T-cell (primary cell): ENCODE measurements at places on chromosomes 12 and 14.

DNA sequence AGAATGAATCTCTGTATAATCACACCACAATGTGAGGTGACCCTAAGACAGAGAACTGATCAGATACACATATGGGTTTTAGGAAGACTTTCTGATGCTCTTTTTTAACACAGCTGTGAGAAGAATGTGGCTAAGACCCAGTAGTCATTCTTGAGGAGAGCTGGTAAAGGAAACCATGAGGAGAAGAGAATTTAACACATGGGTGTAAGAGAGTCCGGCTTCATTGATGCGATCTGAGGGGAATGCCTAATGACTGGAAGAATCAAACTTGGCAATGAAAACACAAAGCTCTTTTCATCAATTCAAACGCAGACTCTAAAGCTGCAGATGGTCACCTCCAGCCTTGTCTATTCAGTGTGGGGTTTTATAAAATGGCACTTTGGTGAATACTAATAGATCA is 79.3 kb downstream of the FOXA1 start:
- DNase-seq, result no peak

- DNase-seq, result no peak
Measured at GRCh38 chr12:73769337-73769736, 768.3 kb upstream of the ATXN7L3B start.

GRCh38 chr12:78119351-78119918 is 288.7 kb downstream of the NAV3 start:
- no peak for DNase-seq

GRCh38 chr14:67973436-67973835 is 153.9 kb downstream of the RAD51B start:
- DNase-seq, result no peak

GRCh38 chr12:42985506-42985905 is 396.0 kb upstream of the PRICKLE1 start:
- DNase-seq, result no peak

- no peak for DNase-seq
Measured at GRCh38 chr12:39199351-39199750, 243.6 kb downstream of the KIF21A start.

DNA sequence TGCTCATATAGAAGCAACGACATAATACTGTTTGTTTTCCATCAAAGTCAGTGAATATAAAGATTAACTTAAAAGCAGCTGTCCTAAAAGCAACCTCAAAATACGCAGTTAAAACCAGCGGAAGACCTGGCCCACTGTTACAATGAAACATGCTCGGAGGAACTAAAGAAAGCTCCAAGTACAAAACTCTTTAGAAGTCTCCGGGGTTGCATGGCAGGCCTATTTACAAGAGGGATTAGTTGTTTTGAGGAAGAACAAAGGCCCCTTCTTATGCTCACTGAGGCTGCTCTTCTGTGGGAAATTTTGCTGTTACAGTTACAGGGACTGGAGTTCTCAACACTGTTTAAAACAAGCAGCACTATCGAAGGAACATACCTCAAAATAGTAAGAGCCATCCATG is 75.9 kb upstream of the C12orf71 start:
- no peak for DNase-seq

- no peak for DNase-seq
Measured at GRCh38 chr14:53953002-53953827, 3.4 kb downstream of the BMP4 start.

- no peak for DNase-seq
Measured at GRCh38 chr14:98234208-98234607, 1037.8 kb downstream of the BCL11B start.

GRCh38 chr14:106845286-106846087 is 1319.1 kb downstream of the TMEM121 start:
- DNase-seq, result no peak

DNA sequence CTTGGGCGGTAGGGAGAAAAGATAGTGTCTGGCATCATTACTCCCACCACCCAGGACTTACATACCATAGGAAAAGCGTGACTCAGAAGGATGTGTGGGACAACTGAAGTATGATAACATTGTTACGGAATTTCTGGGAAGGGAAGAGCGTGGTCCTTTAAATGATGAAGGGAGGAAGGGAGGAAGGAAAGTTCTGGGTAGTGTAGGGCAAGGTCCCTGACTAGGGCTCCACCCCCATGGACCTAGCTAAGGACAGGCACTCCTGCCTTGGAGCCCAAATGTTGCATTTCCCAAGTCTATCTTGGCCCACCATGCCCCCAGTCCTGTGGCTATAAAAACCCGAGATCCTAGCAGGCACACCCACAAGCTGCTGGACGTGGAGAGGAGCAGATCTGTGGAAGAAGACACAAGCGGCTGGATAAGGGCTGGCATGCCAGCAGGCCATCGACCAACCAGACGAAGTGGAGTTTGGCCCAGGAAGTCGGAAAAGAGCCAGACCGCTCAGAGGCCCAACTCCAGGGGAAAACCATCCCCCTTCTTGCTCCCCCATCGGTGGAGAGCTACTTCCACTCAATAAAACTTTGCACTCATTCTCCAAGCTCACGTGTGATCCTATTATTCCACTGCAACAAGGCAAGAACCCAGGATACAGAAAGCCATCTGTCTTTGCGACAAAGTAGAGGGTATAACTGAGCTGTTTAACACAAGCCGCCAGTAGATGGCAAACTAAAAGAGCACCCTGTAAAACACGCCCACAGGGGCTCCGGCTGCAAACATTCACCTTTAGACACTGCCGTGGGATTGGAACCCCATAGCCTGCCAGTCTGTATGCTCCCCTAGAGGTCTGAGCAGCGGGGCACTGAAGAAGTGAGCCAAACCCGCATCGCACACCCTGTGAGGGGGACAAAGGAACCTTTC is 23.0 kb upstream of the RAB21 start:
- no peak for DNase-seq

- DNase-seq, result no peak
Measured at GRCh38 chr14:105616802-105617192, 90.4 kb downstream of the TMEM121 start.

DNA sequence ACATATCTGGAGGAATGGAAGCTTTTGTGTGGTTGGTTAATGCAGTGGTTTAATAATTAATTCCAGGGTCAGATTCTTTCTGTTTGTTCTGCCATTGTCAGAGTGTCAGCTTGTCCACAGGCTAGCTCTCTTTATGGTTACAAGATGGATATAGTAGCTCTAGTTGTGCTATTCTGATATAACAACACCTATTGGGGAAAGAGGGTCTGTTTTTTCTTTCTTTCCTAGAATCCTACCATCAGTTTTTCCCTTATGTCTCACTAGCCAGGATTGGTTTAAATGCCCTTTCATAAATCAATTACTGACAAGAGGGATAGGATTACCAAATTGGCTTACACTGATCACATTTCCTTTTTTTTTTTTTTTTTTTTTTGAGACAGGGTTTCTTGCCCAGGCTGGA is 27.8 kb downstream of the CNOT2 start:
- no peak for DNase-seq

DNA sequence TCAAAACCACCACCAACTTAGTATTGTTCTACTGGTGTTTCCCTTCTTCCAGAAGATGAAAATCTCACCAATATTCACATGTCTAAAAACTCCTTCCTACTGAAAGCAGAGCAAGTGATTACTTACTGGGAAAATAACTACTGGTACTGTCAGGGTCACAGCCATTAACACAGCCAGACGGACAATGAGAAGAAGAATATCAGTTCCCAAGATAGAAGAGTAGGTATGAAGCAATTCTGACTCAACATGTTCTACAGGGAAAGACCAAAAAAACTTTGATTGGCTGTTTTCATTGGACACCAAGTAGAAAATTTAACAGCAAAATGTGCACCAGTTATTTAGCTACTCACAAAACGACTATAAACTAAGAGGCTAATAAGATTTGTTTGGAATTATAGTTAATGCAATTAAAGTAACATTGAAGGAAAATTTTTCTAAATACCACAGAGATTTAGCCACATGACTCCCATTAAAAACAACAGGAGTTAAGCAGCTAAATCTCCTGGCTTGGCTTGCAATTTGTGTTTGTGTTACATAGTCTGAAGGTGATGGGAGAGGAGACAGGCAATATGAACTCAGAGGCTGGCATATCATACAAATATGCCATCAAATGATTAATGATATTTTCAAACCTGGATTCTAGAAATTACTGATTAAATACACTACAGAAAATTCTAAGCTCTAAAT is 9.5 kb downstream of the SLC38A2 start:
- no peak for DNase-seq

- DNase-seq, result no peak
Measured at GRCh38 chr14:100214770-100215083, 24.2 kb upstream of the YY1 start.

GRCh38 chr12:98064501-98064900 is 450.9 kb upstream of the TMPO start:
- DNase-seq, result no peak

GRCh38 chr12:94405413-94406116 is 54.1 kb downstream of the CEP83 start:
- DNase-seq, result no peak

- no peak for DNase-seq
Measured at GRCh38 chr12:91381309-91381804, 198.7 kb upstream of the DCN start.

DNA sequence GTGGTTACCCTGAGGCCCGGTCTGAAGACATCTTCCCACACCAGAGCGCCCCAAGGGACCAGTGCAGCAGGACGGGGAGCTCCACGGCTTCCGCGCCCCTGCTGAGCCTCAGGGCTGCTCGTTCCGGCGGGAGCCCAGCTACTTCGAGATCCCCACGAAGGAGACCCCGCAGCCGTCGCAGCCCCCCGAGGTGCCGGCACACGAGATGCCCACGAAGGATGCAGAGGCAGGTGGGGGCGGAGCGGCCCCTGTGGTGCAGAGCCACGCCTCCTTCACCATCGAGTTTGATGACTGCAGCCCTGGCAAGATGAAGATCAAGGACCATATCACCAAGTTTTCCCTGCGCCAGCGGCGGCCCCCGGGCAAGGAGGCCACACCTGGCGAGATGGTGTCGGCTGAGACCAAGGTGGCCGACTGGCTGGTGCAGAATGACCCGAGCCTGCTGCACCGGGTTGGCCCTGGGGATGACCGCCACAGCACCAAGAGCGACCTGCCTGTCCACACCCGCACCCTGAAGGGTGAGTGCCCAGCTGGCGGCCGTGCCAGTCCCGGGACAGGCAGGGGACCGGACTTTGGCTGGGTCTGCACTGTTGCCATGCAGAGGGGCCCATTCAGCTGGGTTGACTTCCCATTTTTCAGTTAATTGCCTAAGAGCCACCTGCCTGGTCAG is 18.1 kb downstream of the CEP170B start:
- DNase-seq, result no peak

- no peak for DNase-seq
Measured at GRCh38 chr12:11906286-11906935, 164.3 kb upstream of the BCL2L14 start.

DNA sequence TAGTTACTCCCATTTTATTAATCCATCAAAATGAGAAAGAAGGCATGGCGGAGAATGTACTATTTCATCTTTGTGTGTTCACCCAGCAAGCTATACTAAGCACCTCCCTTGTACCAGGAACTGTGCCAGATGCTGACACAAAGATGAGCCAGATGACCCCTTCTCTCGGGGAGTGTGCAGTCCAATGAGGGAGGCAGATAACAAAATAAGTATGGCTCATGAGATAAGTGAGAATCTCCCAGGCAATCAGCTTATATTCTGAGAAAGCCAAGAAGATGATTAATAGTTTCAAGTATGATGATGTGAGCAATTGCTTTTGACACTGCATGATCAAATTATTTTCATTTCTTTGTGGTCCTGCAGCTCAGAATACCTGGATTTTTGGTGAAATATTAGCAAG is 1.3 kb upstream of the TMEM233 start:
- DNase-seq, result no peak

DNA sequence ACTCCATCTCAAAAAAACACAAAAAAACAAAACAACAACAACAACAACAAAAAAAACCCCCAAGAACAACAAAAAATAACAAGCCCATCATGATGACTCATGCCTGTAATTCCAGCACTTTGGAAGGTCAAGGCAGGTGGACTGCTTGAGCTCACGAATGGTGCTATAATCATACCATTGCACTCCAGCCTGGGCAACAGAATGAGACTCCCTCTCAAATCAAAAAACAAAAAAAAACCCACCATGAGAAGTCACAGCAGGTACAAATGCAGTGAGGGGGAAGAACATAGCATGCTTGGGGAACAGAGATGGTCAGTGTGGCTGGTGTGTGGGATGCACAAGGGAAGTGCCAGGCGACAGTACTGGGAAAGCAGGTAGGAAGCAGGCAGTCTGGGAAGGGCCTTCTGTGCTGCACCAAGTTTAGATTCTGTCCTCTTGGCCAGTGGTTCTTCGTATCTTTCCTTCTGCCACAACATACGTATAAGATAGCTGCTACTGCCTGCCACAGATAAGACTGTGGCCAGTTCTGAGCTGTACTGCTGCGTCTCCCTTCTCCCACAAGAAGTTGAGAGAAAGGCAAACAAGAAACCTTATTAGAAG is 28.0 kb downstream of the ATG14 start:
- no peak for DNase-seq

DNA sequence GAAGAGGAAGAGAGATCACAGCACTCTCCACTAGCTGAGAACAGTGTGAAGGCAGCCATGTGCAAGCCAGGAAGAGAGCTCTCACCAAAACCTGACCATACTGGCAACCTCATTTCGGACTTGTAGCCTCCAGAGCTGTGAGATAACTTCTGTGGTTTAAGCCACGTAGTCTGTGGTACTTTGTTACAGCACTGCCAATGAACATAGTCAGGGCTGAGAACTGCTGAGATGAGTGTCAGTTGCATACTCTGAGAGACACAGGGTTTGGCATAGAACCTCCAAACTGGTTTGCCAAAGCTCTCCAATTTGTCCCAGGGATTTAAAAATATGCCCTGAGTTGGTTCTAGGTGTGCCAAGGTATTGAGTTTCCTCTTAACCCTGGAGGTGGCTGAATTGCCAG is 218.6 kb downstream of the ATP23 start:
- no peak for DNase-seq

DNA sequence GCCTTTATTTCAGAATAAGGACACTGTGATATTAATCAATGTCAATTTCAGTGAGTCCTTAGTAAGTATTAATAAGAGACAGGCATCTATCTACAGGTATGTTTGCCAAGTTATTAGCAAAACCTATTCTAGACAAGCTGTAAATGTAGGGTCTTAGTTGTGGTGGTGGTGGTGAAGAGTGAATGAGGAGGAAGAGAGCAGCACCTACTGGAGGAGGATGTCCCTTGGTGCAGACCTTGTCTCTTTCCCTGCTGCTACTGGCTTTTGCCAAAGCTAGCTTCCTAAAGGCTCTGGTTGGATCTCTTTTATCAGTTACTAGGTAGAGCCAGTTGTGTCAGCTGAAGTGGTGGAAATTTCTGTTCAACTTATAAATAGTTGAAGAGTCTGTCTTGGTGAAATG is 304.8 kb upstream of the ATP2B1 start:
- no peak for DNase-seq

- no peak for DNase-seq
Measured at GRCh38 chr14:57153286-57153685, 115.4 kb downstream of the EXOC5 start.

GRCh38 chr12:104870797-104871196 is 87.3 kb downstream of the SLC41A2 start:
- no peak for DNase-seq

DNA sequence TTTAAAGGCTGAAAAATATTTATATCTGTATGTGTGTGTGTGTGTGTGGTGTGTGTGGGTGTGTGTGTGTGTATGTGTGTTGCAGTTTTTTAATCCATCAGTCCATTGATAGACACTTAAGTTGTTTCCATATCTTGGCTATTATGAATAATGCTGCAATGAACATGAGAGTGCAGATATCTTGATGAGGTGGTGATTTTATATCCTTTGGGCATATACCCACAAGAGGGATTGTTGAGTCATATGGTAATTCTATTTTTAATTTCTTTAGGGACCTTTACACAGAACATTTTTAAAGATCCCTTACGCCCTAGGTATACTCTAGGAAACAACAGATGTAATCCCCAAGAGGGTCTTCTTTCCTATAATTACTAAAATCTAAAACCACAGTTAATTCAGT is 154.5 kb upstream of the CLEC14A start:
- no peak for DNase-seq
